ENCODE measurements at places on chromosomes 4 and X. TPM values are rescaled to one million over a fixed set of nuclear protein-coding genes. Genes with fewer than 3 reads are reported as not detected.

The TLL1 gene
- not detected for total RNA-seq

The CSN1S1 gene
- total RNA-seq = not detected

The AMBN gene
- total RNA-seq = not detected

The OTC gene
- total RNA-seq = not detected

The SH3RF1 gene
- total RNA-seq = 0.91 TPM

The PABPC1L2A gene
- total RNA-seq = not detected

The ABHD18 gene
- 14.9 TPM for total RNA-seq

The SERPINA7 gene
- total RNA-seq = not detected

The FRG2 gene
- 0.25 TPM for total RNA-seq

The NOX1 gene
- total RNA-seq = not detected

The CT45A9 gene
- not detected for total RNA-seq

The RAB41 gene
- not detected for total RNA-seq

The TRO gene
- 6.3 TPM for total RNA-seq

The PAGE4 gene
- not detected for total RNA-seq

The CTPS2 gene
- 6.3 TPM for total RNA-seq

The HTRA3 gene
- not detected for total RNA-seq

The TXK gene
- 6.4 TPM for total RNA-seq

The CACNA1F gene
- 0.21 TPM for total RNA-seq

The CYBB gene
- not detected for total RNA-seq

The FAM47C gene
- total RNA-seq = not detected

The GAGE12H gene
- total RNA-seq = not detected

The ATXN3L gene
- total RNA-seq = not detected

The MAML3 gene
- total RNA-seq = 0.73 TPM
